Effector CD4-positive, alpha-beta T cell (primary cell): ENCODE measurements at places on chromosomes 1 and 21.

DNA sequence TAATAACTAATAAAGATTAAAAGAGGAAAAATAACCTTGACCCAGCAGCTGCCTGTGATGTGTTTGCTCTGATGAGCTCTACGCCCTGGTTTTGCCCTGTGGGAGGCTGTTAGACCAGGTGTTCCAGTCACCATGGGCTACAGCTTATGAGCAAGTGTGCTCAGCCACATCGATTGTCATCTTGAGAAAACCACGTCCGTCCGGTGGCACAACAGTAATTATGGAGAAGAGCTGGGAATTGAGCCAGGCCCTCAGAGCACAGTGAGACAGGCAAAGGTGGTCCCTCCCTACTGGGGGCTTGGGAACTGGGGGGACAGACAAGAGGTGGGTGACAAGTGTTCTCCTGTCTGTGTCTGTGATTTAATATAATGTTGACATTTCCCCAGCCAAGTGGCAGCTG, 420.5 kb downstream of the MATN1 start:
- no peak for DNase-seq

- DNase-seq = no peak
Observed at GRCh38 chr1:150283260-150283659, 906 bp downstream of the CIART start.

DNA sequence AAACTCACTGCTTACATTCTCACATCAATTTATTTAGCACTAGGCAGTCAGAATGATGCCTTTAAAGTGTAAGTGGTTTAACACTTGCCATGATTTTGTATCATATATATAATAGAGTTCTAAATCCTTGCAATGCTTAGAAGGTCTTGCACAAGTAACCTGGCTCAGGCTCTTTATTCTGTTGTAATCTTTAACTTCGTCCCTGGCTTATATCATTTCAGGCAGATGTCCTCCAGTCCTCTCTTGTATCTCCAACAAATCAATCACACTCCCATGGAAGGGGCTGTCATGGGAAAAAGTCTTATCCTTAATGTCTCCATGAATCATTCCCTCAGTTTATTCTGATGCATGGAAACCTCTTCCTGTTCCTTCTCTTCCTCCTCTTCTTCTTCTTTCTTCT, 841.6 kb upstream of the B3GALT2 start:
- DNase-seq = no peak

DNA sequence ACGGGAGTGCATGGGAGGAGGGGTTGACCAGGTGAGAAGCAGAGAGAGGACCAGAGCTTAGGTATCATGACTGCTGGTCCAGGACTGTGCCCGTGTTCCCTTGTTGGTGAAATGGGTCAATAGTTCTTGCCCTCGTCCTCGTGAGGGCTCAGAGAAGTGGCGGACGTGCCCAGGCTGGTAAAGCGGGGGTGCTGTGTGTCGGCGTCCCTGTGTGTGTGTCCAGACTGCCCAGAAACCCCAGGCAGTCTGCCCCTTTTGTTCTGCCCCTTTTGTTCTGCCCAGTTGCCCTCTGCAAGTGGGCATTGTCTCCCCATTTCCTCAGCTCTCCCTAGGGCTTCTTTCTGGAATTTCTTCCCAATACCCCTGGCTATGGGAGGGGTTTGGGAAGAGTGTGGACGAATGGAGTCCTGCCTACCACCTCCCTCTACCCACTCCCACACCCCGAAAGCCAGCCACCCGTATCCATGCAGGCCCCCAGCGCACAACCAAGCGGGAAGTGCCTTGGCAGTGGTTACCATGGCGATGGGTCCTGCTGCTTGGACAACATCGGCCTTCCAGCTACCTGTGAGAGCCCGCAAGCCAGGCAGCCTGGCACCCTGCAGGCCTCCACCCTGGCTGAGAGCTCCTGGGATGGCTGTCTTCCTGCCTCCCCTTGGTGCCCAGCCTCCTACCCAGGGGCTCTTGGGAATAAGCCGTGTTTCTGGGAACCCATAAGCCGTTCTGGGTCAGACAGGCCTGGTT, 34.7 kb downstream of the ACOT11 start:
- DNase-seq = no peak

DNA sequence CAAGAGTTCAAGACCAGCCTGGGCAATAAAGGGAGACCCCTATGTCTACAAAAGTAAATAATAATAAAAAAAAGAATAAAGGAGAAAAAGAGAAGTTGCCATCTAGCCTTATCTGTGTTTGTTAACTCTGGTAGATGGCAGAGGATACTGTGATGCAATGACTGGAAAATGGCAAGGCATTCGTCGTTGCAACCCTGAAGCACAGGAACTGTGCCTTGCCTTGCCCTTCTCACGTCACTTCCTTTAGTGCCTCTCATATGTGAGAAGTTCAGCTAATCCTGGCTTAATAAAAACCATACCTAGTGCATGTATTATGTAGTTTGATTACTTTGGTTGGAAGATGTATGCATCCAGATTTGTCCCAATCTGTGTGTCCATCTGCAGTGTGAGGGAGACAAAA, 25.8 kb upstream of the PIGC start:
- DNase-seq = no peak

DNA sequence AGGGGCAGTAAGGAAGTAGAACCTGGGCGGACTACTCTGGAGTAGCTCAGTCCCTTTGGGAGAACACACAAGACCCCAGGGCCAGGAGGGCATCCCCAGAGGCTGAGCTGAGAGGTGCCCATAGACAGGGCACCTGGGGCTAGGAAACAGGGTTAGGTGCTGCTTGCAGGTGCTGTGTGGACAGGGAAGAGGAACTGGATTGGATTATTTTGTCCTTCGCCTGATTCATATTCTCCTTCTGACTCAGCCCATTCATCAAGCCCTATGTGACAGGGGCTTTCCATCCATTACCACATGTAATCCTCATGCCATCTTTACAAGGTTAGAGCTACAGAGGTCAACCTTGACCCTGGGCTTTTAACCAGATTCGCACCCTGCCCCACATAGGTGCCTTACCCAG, 183.9 kb downstream of the C1orf94 start:
- DNase-seq = no peak
